NCI-H446 treated with DMSO at 0.1 percent for 48 hours (cell line): ENCODE measurements at places on chromosomes 12 and 14.
A peak's percentile ranks its signal among the peaks of the same experiment; 100 is the strongest.

DNA sequence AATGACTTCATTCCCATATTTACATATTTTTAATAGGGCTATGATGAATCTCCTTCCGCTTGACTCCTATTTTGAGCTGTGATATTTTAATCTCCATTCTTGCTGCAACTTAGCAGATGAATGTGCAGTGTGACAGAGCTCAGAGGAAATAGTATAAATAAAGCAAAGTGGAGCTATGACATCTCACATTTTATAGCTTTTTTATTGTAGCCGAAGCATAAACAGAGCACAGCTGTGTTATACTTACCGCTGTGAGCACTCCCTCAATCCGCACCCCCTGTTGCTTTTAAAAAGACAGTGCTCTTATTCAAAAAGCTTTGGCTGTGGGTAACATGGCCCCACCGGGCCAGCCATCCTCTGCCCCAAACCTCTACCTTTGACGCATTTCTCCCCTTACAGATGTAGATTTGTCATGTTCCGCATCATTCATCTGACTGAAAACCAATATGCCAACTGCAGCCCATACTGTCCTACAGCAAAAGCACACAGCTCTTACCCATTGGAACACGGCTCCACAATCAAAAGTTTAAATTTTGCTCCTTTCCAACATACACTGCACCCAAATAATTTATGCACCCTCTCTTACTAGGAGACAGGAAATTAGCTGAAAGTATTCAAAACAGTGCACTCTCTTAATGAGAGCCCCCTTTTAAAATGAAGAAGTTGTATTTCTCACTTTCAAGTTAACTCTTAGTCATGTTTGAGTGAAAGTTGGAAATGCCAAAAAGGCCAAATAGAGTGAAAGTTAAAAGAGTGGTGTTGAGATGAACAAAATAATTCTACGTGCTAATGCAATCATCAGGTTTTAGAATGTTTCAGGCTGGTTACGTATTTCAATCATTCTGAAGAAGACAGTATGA lies 429.3 kb upstream of the SOX5 start:
- no peak for DNase-seq

DNA sequence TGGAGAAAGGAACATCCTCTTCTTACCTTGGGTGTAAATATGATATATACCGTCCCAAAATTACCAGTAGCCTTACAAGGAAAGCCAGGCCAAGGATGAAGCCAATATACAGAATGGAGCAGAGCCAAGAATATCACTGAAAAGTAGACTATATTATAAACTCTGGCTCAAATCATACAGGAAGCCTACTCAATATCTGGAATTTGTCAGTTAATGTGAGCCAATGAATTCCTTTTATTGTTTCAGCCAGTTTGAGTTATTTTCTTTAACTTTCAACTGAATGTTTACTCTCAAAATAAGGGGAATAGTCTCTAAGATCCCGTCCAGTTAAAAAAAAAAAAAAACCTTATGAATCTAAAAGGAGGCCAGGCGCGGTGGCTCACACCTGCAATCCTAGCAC lies 9.8 kb upstream of the DENND5B start:
- no peak for DNase-seq

- DNase-seq, result no peak
These were observed 8.4 kb upstream of the EID3 start for GRCh38 chr12:104294927-104295668.

- no peak for DNase-seq
These were observed 7.4 kb downstream of the PRKCH start for GRCh38 chr14:61328626-61329262.

DNA sequence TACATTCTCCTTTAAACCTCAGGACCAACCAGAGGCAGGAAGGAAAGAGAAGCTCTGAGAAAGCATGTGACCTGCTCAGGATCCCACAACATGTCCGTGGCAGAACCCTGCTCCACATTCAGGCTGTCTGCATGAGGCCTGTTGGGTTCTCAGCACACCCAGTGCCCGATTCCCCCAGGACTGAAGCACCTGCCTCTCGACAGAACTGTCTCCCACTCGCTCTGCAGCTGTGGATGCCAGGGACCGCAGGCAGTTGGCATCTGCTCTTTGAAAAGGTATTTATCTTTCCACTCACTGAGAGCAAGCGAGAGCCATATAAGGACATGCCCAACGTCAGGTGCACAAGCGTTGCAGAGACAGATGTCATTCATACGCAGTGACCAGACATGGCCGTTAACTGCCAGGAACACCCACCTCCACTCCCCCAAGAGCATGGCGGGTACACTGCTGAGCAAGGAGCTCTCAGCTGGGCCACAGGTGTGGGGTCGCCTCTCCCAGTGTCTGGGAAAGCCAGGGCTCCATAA lies 18.9 kb downstream of the PITPNM2 start:
- DNase-seq, result no peak

DNA sequence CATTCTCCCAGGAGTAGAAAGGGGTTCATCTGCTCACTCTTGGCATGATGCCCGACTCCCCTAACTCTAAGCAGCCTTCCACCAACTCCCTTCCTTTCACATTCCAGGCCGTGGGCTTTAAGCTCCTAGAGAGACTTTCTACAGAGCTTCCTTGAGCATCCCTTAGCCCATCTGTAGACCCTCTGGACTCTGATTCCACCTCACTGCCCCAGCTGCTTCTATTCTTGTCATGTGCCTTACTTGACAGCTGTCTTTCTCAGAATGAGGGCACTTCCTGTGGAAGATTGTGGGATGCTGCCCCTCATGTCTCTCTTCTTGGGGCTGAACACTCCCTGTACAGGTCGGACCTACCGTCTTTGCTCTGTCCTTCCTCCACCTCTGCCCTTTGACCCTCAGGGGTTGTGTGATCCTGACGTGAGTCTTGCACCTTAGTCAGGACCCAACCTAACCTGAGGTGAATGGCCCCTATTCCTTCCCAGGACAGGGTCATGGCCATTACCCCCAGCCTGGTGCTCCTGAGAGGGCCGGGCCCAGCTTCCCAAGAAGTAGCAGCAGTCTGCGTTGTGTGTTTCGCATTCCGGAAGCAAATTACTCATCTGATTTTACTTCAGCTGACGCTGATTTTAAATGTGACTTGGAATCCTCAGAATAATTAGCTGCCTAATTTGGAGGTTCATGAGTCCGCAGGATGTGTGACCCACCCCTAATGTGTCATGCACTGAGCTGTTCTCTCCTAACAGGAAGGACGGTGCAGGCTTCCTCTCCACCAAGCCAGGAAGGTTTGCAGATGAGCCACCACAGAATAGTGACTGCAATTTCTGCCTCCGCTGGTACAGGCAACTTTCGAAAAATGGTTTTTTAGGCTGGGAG lies 2.7 kb upstream of the GALNT6 start:
- no peak for DNase-seq

GRCh38 chr12:100706033-100706432 lies 88.5 kb upstream of the ANO4 start:
- no peak for DNase-seq

DNA sequence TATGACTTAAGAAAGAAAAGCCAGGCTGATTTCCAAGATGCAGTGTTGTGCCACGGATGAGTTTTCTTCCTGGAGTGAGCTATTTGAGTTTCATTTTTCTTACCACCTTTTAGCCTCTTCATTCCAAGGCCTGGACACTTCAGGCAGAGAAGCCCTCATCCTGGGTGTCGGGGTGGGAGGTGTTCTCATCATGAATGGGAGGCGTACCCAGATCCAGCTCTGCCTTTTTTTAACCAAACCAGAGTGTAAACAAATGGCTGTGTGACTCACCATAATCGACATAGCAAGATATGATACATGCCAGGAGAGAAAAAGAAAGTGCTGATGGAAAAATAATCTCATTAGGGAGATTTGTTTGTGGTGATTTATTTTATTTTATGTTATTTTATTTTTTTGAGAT lies 79.9 kb downstream of the ARF6 start:
- peak; percentile 43 for DNase-seq

GRCh38 chr12:75852143-75852542 lies 179.4 kb downstream of the PHLDA1 start:
- peak; percentile 90 for DNase-seq

- no peak for DNase-seq
These were observed 42.6 kb downstream of the GALNT8 start for GRCh38 chr12:4762773-4763172.

GRCh38 chr12:130707571-130707891 lies 8.6 kb downstream of the RIMBP2 start:
- DNase-seq, result no peak

- no peak for DNase-seq
These were observed 100.5 kb downstream of the LRRC74A start for GRCh38 chr14:76926521-76927251.

- no peak for DNase-seq
These were observed 138.7 kb downstream of the TTC7B start for GRCh38 chr14:90677484-90678050.
